Gastrocnemius medialis (tissue), 4 donors: ENCODE measurements at places on chromosomes 2 and 18.

DNA sequence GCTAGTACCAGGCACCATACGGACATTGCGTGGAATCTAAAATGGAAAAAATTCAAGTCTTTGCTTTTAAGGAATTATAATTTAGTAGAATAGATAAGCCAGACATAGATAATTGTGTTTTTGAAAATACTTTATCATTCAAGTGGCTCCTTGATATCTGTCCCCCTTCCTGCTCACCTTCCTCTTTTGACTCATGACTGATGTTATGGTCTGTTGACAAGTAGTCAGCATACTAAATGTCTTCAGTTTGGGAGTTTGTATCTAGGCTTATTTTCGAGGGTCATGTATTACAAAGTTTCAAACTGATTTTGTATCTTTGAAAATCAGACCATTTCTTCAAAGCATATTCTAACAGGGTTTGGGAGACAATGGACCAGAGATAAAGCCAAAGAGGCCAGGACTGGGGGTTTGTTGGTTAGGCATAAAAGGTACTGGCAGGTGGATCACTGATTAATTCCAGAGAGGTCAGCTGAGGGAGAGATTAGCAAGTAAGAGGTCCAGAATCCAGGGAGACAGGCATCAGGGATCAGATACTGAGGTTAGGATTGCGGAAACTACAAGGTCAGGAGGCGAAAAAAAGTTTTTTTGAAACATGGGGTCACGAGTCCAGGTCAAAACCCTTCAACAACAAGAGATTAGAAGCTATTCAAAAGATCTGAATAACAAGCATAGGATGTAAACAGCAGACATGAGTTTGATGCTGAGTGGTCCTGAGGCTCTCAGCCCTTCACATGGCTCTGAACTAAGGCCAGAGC is 31.5 kb upstream of the KLHL14 start:
- H3K4me3 ChIP-seq, result no peak overlapping the region
- H3K4me1 ChIP-seq, result no peaks in the 10 kb centered on the region
- no peak overlapping the region for H3K27ac ChIP-seq
- H3K36me3 ChIP-seq, result no peaks in the 10 kb centered on the region
- DNase-seq, result no peak
- no peaks in the 10 kb centered on the region for H3K27me3 ChIP-seq

- H3K27me3 ChIP-seq, result no peaks in the 10 kb centered on the region
- DNase-seq, result no peak
- no peaks in the 10 kb centered on the region for H3K36me3 ChIP-seq
- peaks cover 22% of the 10 kb centered on the region for H3K4me1 ChIP-seq
These were observed 98.0 kb downstream of the KCTD18 start for GRCh38 chr2:200411831-200412230.

- no peaks in the 10 kb centered on the region for H3K27me3 ChIP-seq
- DNase-seq, result no peak
- no peaks in the 10 kb centered on the region for H3K36me3 ChIP-seq
- H3K4me1 ChIP-seq, result no peaks in the 10 kb centered on the region
- no peak overlapping the region for H3K27ac ChIP-seq
These were observed 180.4 kb downstream of the CYRIA start for GRCh38 chr2:16485251-16485650.

DNA sequence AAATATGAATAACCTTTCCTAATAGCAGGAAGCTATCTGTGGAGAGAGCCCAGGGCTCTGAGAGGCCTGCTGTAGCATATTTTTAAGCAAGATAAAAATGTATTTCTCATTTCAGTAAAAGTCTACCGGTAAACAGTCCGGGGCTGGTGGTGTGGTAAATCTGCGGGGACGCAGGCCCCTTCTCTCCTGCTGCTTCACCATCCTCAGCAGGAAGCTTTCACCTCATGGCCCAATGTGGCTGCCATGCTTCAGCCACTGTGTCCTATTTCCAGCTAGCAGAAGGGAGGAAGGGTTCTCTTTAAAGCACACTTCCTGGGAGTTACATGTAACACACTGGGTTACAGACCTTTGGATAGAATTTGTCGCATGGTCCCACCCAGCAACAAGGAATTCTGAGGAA is 79.5 kb upstream of the ODC1 start:
- H3K4me1 ChIP-seq, result no peaks in the 10 kb centered on the region
- DNase-seq, result no peak
- H3K36me3 ChIP-seq, result no peaks in the 10 kb centered on the region
- H3K27ac ChIP-seq, result no peak overlapping the region

GRCh38 chr2:172447811-172448493 is 20.6 kb downstream of the ITGA6 start:
- no peaks in the 10 kb centered on the region for H3K27me3 ChIP-seq
- DNase-seq, result no peak
- no peaks in the 10 kb centered on the region for H3K4me1 ChIP-seq
- H3K4me3 ChIP-seq, result no peak overlapping the region
- no peak overlapping the region for H3K27ac ChIP-seq

DNA sequence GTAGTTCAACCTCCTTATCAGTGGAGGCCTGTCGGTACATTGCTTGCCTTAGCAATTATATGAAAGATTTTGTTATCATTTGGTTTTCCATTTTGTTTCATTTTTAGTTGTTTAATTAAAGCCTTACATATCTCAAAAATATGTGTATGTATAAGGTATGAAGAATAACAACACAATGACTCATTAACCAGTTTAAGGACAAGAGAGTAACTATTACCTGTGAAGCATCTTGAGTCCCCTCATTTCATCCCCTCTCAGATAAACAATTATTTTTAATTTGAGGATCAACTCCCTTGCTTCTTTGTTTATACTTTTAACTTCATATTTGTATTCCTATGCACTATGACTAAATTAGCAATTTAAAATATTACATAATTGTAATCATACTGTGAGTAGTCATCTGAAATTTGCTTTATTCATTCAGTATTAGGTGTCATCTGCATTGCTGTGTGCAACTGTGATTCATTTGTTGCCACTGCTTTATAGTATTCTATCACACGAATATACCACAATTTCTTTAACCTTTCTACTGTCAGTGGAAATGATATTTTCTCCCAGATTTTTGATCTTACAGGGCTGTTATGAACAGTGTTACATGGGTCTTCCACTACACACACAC is 126.4 kb downstream of the RNF152 start:
- no peaks in the 10 kb centered on the region for H3K4me1 ChIP-seq
- no peaks in the 10 kb centered on the region for H3K36me3 ChIP-seq
- no peak for DNase-seq
- no peak overlapping the region for H3K27ac ChIP-seq
- no peaks in the 10 kb centered on the region for H3K27me3 ChIP-seq

DNA sequence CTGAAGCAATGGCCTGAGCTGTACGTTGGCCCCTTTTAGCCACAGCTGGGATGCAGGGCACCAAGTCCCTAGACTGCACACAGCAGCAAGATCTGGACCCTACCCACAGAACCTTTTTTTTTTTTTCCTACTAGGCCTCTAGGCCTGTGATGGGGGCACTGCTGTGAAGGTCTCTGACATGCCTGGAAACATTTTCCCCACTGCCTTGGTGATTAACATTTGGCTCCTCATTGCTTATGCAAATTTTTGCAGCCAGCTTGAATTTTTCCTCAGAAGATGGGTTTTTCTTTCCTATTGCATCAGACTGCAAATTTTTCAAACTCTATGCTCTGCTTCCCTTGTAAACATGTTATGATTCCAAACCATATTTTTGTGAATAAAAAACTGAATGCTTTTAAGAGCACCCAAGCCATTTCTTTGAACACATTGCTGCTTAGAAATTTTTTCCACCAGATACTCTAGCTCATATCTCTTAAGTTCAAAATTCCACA is 33.5 kb downstream of the PDE1A start:
- DNase-seq, result no peak
- H3K4me3 ChIP-seq, result no peak overlapping the region
- H3K36me3 ChIP-seq, result no peaks in the 10 kb centered on the region
- H3K27ac ChIP-seq, result no peak overlapping the region
- H3K27me3 ChIP-seq, result no peaks in the 10 kb centered on the region
- no peaks in the 10 kb centered on the region for H3K4me1 ChIP-seq

- H3K27ac ChIP-seq, result no peak overlapping the region
- DNase-seq, result no peak
- no peaks in the 10 kb centered on the region for H3K27me3 ChIP-seq
These were observed 303.9 kb upstream of the FBXO11 start for GRCh38 chr2:48210189-48210588.

GRCh38 chr2:232486558-232487384 is 863 bp downstream of the ECEL1 start:
- no peak overlapping the region for H3K27ac ChIP-seq
- no peak overlapping the region for H3K4me3 ChIP-seq
- peaks cover 41% of the 10 kb centered on the region for H3K27me3 ChIP-seq
- DNase-seq, result no peak
- H3K4me1 ChIP-seq, result no peaks in the 10 kb centered on the region
- H3K36me3 ChIP-seq, result no peaks in the 10 kb centered on the region

DNA sequence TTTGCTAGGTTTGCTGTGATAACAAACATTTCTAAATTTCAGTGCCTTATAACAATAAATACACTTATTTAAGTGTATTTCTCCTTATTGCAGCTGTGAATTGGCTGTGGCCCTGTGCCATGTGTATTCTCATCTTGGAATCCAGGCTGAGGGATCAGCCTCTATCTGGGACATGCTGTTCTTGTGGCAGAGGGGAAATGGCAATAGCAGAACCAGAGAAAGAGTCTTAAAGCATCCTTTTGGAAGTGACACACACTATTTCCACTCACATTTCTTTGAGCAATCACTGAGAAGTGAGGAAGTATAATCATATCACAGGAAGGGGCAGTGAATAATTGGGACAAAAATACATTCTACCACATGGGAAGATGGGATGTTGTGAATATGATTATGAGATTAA is 66.2 kb upstream of the PROKR1 start:
- no peaks in the 10 kb centered on the region for H3K4me1 ChIP-seq
- no peaks in the 10 kb centered on the region for H3K27me3 ChIP-seq
- no peak overlapping the region for H3K4me3 ChIP-seq
- no peak overlapping the region for H3K27ac ChIP-seq

GRCh38 chr2:197673606-197674005 is 1.8 kb downstream of the RFTN2 start:
- H3K4me1 ChIP-seq, result peaks cover 4% of the 10 kb centered on the region
- no peaks in the 10 kb centered on the region for H3K36me3 ChIP-seq
- H3K27me3 ChIP-seq, result no peaks in the 10 kb centered on the region
- no peak for DNase-seq
- peak overlapping the region; percentile 45 for H3K4me3 ChIP-seq

- no peaks in the 10 kb centered on the region for H3K4me1 ChIP-seq
- H3K27ac ChIP-seq, result no peak overlapping the region
- no peak for DNase-seq
- H3K36me3 ChIP-seq, result no peaks in the 10 kb centered on the region
- peak overlapping the region; percentile 46 for H3K4me3 ChIP-seq
These were observed 1.3 kb downstream of the CALCRL start for GRCh38 chr2:187446711-187447110.

DNA sequence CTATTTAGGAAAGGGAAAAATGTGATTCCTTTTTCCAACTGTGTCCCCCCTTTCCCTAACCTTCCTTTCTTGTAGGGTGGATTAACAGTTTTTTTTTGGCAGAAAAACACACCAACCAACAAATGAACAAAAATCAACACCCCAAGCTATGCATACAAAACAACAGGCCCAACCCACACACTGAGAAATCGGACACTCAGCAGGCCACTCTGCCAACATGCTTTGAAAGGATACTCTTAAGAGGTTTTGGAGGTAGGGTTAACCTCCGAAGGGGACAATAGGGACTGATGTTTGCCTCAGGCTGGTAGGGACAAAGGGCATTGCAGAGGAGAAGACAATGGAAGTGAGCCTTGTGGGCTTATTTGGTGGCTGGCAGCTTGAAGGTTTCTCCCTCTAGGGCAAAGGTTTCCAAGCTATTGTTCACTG is 33.1 kb upstream of the POLE4 start:
- H3K4me1 ChIP-seq, result no peaks in the 10 kb centered on the region
- no peak overlapping the region for H3K27ac ChIP-seq
- DNase-seq, result no peak
- no peaks in the 10 kb centered on the region for H3K36me3 ChIP-seq

GRCh38 chr18:1045658-1046057 is 141.0 kb downstream of the ADCYAP1 start:
- H3K4me3 ChIP-seq, result no peak overlapping the region
- H3K4me1 ChIP-seq, result no peaks in the 10 kb centered on the region
- no peaks in the 10 kb centered on the region for H3K36me3 ChIP-seq
- H3K27me3 ChIP-seq, result no peaks in the 10 kb centered on the region
- no peak for DNase-seq

DNA sequence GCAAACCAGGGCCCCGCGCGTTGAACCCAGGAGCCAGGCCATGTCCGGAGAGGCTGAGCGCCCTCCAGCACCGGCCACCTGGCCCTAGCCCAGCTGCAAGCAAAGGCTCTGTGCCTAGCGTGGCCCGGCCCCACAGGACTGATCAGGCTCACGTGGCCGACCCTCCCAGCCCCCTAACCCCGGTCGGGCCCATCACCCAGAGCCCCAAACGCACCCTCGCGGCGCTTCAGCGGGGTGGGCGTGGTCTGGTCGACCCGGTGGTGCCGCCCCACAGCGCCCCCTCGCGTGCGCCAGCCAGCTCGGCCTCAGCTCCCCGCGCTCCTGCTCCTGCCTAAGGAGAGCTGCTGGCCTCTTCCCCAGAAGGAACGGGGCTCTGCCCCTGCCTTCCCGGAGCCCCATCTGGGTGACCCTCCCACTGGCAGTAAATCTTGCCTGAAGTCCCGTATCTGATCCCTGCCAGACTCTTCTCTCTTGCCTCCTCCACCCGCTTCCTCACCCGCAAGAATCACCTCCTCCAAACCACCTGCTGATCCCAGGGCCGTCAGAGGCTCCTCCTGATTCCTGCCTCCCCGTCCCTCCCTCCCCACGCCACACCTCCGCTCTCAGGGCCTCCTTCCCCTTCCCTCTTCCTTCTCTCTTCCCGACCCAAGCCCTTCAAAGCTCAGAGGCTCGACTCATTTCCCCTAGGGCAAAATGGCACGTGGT is 12.3 kb upstream of the TEX51 start:
- no peaks in the 10 kb centered on the region for H3K27me3 ChIP-seq
- no peak for DNase-seq
- no peaks in the 10 kb centered on the region for H3K36me3 ChIP-seq
- H3K4me1 ChIP-seq, result peaks cover 8% of the 10 kb centered on the region

- no peak overlapping the region for H3K4me3 ChIP-seq
- H3K4me1 ChIP-seq, result peaks cover 6% of the 10 kb centered on the region
- DNase-seq, result no peak
- no peaks in the 10 kb centered on the region for H3K27me3 ChIP-seq
These were observed 86.6 kb downstream of the VWC2L start for GRCh38 chr2:214497489-214497888.

DNA sequence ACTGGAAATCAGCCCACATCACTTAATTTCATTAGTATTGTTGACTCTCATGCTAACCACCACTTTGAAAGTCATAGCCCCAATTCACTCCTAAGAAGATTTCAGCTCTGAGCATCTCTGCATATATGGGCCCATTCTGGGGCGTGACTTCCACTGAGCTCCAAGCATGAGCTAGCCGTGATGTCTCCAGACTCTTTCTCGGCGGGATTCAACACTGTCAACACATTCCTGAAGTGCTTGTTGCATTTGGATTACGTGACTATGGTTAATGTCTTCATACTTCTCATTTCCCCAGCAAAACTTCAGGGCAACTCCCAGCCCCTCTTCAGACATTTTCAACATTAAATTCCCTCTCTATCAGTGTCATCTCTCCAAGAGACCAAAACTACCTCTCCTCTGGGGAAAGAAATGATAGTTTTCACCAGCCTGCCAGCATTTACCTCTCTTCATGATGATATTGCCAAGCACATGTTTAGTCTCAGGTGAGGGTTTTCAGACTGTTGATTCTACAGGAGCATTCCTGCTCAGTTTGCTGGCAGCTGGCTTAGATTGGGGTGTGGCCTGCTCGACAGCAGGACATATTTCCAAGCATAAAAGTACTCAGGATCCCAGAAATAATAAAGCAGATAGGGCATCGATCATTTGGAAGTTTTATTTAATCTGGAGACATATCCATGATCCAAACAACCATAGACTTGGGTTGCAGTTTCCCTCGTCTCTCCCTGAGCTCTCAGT is 81.7 kb downstream of the FEZ2 start:
- H3K36me3 ChIP-seq, result peaks cover 94% of the 10 kb centered on the region
- H3K4me3 ChIP-seq, result no peak overlapping the region
- no peaks in the 10 kb centered on the region for H3K4me1 ChIP-seq
